ENCODE measurements at places on chromosomes 2 and 18.

GRCh38 chr18:30682672-30683071, 359.9 kb downstream of the DSC3 start:
- peak; percentile 61 for DNase-seq

- DNase-seq, result no peak
Measured at GRCh38 chr2:241563571-241563980, 5.0 kb downstream of the BOK start.

- DNase-seq, result peak; percentile 32
Measured at GRCh38 chr2:212892193-212892592, 259.2 kb downstream of the IKZF2 start.

- DNase-seq, result no peak
Measured at GRCh38 chr18:69128978-69129377, 271.7 kb upstream of the DOK6 start.

DNA sequence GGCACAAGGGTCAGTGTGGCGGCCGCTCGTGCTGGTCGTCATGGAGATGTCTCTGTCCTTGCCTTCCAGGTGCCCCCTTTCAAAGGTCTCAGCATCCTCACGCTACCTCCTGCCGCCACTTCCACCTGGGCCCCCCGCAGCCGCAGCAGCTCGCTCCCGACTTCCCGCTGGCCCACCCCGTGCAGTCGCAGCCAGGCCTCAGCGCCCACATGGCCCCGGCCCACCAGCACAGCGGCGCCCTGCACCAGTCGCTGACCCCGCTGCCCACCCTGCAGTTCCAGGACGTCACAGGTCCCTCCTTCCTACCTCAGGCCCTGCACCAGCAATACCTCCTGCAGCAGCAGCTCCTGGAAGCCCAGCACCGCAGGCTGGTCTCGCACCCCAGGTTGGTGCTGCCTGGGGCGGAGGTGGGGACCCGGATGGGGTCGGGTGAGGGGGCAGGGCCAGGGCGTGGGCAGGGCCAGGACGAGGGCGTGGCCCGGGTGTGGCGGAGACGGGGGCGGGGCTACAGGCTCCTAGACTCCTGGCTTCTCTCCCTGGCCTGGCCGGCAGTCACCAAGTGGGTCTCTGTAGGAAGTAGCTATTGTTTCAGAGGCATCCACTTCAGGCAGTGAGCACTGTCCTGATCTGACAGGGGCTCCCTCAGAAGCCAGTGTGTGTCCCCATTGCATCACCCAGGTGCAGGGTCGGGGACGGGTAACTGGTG, 223.7 kb downstream of the LOXHD1 start:
- DNase-seq, result no peak

GRCh38 chr2:39241588-39241987, 2.2 kb downstream of the CDKL4 start:
- no peak for DNase-seq

- DNase-seq, result no peak
Measured at GRCh38 chr2:21165350-21165749, 41.6 kb downstream of the TDRD15 start.

DNA sequence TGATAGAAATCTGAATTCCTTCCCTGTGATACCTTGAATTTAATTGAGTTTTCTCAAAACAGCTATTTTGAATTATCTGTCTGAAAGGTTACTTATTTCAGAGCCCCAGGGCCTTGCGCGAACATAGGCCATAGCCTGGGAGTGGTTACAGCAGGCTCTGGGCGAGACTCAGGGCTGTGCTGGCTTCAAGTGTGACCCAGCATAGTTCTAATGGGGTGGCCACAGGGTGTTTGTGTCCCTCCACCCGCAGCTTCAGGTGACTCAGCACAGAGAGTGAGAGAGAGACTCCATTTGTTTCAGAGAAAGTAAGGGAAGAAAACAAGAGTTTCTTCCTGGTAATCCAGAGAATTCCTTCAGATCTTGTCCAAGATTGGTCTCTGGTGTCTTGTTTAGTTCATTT, 137.9 kb upstream of the POU3F3 start:
- DNase-seq, result no peak

DNA sequence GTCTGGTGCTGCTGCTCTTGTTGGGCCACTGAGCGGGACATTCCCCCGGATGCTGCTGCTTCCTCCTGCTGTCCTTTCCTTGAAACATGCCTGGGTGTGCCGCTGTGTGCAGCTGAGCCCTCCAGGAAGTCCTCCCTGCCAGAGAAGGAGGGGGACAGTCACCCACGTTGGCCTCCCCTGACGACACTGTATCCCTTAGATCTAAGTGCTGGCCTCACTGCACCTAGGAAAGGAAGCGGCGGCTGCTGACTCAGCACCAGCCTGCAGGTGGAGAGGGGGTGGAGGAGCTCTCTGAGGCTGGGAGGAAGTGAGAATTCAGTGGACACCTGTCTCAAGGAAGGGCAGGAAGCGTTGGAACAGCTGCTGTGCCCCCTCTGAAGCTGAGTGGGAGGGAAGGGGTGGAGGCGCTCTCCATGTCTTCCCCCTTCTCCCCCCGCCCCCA, 239.8 kb downstream of the HAUS1 start:
- DNase-seq, result no peak

GRCh38 chr2:148900350-148900837, 25.4 kb downstream of the KIF5C start:
- no peak for DNase-seq

DNA sequence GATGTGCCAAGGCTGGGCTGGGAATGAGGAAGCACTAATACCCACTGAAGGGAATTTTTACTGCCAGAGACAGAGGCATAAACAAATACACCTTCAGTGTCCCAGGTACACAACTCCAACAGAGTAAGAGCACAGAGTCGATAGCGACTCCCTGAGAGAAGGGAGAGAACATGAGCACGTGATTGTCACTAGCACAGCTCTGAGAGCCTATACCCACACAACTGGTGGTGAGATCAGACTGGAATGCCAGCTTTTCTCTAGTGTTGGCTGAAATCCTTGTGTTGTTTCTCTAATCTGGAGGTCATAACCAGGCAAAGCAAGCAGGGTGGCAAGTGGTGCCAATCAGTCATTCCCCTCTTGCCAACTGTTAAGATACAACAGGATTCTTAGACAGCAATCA, 377.2 kb downstream of the CNTNAP5 start:
- no peak for DNase-seq

DNA sequence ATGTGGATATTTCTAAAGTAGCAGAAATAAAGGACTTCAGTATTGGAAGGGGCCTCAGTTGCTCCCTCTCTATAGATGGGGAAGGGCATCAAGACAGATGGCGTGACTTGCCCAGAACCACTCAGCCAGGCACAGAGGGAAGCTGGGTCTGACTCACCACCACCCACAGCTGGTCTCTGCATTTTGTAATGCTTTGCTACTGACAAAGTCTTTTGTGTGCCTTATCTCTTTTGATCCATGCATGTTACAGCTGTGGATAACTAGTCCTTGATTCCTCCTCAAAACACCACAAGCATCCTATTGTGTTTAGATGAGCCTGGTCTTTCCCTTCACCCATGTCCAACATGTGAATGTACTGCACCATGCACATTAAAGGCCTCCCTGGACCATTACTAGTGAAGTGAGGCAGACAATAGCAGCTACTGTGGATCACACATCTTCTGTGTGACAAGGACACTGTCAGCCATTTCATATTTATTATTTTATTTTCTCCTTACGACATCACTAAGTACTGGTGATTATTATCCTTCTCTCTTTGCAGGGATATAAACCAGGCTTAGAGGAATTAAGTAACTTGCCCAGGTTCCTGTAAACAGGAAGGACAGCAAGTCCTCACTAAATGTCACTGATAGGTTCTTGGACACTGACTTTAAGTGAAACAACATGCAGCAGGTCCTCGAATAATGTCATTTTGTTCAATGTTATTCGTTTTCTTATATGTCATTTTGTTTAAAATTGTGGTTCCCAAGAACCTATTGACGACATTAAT, 29.6 kb upstream of the IL37 start:
- peak; percentile 89 for DNase-seq

GRCh38 chr18:56445422-56445821, 193.0 kb downstream of the TXNL1 start:
- no peak for DNase-seq

DNA sequence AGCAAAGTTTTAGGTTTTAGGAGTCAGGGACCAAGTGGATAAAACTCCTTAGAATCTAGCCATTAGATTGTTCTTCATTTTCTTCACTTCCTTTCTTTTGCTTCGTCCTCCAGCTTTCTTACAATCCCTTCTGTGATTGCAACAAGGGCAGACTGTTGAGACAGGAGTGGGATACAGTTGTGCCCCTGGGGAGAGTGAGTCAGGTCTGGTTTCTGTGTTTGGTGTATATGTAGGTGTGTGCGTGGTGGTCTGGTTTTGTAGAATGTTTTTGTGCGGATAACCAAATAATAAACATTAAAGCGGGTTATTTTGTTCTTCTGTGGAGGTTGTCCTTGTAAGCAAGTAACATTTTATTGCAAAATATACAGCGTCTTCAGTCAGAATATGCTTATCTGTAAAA, 7.3 kb downstream of the INSIG2 start:
- peak; percentile 43 for DNase-seq

DNA sequence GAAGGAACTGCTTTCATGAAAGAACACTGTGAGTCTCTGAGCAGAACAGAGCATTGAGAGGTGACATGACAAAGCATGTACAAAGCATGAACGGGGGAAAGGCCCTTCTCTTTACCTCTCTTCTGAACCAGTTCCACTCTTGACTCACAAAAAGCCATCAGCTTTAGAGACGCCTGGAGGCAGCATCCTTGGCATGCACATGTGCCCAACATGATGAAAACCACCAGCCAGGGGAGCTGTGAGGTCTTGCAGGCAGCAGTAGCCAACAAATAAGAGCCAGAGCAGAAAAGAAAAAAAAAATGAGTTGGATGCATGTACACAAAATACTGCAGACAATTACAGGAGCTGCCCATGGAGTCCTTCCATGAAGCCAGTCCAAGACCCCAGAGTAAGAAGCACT, 95.5 kb upstream of the AGAP1 start:
- no peak for DNase-seq

GRCh38 chr18:44812426-44812825, 131.7 kb downstream of the SETBP1 start:
- DNase-seq, result no peak

GRCh38 chr2:174634130-174635014, 36.8 kb upstream of the WIPF1 start:
- peak; percentile 24 for DNase-seq

DNA sequence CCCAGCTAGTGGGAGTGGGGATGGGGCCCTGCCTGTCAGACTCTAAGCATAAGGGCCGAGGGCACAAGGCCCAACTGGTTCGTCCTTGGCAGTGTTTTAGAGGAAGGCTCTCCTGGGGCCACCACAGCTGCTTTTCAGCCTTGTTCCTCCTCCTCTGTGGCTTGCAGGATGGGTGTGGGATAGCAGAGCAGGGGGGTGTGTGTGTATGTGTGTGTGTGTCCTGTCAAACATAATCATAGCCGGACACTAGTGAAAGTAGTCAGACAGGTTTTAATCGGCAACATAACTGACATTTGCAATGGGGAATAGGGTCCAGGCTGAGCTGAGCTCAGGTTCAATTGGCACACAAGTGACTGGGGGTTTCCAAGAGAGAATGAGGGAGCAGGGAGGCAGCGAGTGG, 114.2 kb downstream of the SEPTIN10 start:
- DNase-seq, result no peak

GRCh38 chr2:149738767-149739166, 151.2 kb upstream of the MMADHC start:
- DNase-seq, result no peak

DNA sequence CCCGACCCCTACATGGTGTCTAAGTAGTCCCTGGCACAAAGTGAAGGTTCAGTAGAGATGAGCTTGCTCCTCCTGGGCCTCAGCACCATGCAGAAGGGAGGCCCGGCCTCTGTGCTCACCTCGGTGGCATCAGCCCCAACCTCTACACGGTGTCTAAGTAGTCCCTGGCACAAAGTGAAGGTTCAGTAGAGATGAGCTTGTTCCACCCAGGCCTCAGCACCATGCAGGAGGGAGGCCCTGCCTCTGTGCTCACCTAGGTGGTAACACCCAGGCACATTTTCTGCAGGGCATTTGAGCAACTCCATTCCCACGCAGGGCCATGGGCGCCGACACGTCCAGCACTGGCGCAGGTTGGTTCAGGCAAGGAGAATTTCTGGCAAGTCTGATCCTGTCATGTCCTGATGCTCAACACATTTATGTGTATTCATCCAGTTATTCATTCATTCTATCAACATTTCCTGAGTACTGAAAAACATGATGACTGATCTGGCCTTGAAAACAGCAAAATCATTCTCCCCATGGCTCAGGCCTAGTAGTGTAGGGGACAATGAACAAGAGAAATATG, 408.2 kb upstream of the MYT1L start:
- no peak for DNase-seq

GRCh38 chr2:127511090-127511695, 15.1 kb downstream of the IWS1 start:
- no peak for DNase-seq

DNA sequence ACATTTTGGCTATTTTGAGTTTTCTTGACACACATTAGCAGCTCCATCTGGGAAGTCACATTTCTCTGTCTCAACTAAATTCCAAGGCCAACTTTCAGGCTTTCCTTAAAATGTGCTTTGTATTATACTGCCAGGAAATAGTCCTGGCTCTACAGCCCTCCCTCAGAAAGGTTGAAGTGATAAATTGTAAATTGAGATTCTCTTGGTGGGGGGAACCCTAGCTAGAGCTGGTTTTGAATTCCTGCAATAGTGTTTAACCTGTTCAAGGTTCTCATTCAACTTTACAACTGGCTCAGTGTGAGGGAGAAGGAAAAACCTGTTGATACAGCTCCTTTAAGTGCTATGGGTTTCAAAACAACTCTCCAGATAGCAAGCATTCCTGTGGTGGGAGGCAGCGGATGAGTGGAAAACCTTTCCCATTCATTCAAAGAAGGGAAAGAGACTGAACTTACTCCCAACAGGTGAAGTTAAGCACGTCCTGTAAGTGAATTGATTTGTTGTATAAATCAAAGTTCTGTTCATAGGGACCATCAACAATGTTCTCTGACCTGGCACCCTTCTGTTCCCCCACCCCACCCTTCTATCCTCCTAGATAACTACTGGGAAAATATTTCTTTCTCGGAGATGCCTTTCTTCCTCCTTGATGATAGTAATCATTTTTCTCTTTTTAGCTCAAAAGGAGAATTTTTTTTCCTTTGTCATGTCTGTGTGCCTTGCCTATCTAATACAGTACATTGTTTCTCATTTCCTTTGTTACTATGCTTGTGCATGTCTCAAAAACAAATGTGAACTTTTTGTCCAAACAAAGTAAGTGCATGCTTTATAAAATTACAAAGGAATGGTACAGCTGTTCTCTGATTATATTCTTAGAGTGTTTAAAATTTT, 44.2 kb upstream of the SLC39A10 start:
- peak; percentile 78 for DNase-seq

DNA sequence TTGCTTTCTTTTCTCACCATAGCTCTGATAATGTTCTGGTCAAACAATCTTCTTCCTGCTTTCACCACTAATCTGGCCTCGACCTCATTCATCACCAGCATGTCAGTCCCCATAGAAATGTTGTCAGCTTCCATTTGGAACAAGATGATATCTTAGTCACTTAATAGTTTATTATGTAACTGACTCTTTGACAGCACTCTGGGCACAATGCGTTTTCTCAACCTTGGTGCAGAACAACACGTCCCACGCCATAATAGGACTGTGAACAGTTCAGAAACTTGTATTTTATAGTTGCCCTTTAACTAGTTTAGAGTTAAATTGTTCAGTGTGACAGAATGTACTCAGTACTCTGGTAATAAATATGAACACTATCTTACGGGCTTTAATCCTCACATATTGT, 106.0 kb downstream of the MC4R start:
- peak; percentile 25 for DNase-seq

Measured in mesenchymal stem cell (in vitro differentiated cells and primary cell).